ENCODE measurements at places on chromosomes 13 and 19.

DNA sequence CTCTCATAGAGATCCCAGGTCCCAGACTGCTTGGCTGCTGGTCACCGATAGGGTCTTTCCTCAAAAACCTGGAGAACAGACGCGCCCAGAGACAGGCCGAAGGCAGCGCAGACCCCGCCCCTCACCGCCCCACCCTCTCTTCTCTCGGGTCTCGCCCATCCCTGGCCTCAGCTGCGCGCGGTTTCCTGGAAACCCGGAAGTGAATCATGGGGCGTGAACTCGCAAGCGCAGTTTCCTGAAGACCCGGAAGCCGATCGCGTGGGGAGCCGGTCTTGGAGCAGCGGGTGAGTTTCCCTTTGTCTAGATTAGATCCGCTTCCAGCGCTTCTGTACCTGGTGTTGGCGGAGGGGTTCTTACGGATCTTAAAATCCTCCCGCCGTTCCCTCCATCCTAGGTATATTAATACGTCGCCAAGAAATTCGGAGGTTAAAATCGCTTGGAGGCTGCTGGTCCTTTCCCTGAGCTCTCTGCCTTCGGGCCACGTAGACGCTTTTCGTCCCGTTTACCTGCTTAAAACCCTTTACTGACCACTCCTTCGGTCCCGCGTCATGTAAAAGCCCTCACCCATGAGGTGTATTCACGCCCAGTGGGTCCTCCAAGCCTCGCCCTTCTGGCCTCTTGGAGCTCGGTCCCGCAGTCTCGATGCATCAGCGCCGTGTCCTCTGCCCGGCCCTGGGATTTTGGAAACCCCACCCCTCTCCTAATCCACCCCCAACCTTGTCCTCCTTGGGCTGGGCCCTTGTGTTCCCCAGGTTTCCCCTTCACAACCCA, at the start of gene ZNF578:
ZNF578 (plus strand) TSS at position 230 of the 771 bp plus-strand sequence. CDS start 48,293 bp downstream, outside the sequence.
- no peak for DNase-seq

DNA sequence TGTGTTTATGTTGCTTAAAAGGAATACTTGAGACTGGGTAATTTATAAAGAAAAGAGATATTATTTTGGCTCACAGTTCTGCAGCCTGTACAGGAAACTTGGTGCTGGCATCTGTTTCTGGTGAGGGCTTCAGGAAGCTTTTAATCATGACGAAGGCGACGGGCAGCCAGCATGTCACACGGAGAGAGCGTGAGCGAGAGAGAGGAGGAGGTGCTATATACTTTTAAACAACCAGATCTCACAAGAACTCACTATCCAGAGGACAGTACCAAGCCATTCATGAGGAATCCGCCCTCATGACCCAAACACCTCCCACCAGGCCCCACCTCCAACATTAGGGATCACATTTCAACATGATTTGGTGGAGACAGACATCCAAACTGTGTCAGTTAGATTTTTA, 163.4 kb upstream of the TSC22D1 start:
- no peak for DNase-seq

- DNase-seq, result no peak
These were observed 225 bp upstream of the GARIN5A start for GRCh38 chr19:50476907-50477238.

DNA sequence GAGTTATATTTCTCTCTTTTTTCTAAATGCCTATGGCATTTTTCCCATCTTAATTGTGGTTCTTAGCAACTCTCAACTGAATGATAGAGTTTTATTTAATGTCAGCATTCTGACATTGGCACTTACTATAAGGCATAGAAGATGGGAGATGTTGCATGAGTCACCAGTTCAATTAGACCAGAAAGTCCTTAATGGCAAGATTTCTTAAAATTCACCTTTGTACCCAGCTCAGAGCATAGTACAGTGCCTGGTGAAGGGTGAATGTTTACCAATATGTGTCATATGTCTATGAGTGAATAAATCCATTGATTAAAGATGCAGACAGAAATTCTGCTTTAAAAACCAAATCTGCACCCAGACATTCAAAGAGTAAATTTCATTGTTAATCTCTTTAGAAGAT, 526.9 kb downstream of the EFNB2 start:
- DNase-seq, result no peak

GRCh38 chr19:50476224-50476906, at the start of the genes EMC10 and GARIN5A:
EMC10 (plus strand) TSS chr19:50476507; CDS start chr19:50476545, 38 bp downstream.
GARIN5A (minus strand) TSS chr19:50476848; CDS start chr19:50476388, 460 bp downstream.
- DNase-seq, result peak; percentile 90

DNA sequence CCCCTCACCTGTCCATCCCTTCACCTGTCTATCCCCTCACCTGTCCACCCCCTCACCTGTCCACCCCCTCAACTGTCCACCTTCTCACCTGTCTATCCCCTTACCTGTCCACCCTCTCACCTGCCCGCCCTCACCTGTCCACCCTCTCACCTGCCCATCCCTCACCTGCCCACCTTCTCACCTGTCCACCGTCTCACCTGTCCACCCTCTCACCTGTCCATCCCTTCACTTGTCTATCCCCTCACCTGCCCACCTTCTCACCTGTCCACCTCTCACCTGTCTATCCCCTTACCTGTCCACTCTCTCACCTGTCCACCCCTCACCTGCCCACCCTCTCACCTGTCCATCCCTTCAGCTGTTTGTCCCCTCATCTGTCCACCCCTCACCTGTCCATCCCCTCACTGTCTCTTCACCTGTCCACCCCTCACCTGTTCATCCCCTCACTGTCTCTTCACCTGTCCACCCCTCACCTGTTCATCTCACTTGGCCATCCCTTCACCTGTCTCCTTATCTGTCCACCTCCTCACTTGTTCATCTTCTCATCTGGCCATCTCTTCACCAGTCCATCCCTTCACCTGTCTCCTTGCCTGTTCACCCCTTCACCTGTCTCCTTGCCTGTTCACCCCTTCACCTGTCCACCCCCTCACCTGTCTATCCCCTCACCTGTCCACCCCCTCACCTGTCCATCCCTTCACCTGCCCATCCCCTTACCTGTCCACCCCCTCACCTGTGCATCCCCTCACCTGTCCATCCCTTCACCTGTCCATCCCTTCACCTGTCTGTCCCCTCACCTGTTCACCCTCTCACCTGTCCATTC, 12.7 kb upstream of the KANK2 start:
- DNase-seq, result no peak

DNA sequence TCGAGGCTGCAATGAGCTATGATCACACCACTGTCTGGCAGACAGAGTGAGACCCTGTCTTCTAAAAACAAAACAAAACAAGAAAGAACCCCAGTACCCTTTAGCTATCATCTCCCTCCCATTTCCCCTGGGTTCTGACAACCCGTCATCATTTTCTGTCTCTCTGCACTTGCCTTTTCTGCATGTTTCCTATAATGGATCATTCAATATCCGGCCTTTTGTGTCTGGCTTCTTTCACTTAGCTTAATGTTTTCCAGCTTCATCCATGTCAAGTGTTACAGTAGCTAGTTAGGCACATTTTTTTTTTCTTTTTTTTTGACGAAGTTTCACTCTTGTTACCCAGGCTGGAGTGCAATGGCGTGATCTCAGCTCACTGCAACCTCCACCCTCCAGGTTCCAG, 16.5 kb downstream of the AP2S1 start:
- DNase-seq, result no peak
